ENCODE measurements at places on chromosomes 13 and 19.
A peak's percentile ranks its signal among the peaks of the same experiment; 100 is the strongest.

DNA sequence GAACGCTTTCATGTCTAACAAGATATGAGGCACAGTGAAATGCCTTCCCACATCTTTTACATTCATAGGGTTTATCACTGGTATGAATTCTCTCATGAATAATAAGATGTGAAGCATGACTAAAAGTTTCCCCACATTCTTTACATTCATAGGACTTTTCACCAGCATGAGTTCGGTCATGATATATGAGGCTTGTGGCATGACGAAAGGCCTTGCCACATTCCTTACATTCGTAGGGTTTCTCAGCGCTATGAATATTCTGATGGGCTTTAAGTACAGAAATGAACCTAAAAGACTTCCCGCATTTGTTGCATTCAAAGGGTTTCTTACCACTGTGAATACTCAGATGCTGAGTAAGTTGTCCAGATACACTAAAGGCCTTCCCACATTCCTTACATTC is 21.3 kb downstream of the ZNF607 start:
- H3K4me3 ChIP-seq, result no peak overlapping the region
- no peak for DNase-seq
- no peak overlapping the region for H3K27ac ChIP-seq
- H3K4me1 ChIP-seq, result no peaks in the 10 kb centered on the region
- peaks cover 15% of the 10 kb centered on the region for H3K36me3 ChIP-seq

- H3K27me3 ChIP-seq, result no peaks in the 10 kb centered on the region
- peaks cover 9% of the 10 kb centered on the region for H3K4me1 ChIP-seq
- peak; percentile 58 for DNase-seq
These were observed 785 bp upstream of the USF2 start for GRCh38 chr19:35267818-35268535.

- DNase-seq, result no peak
- H3K4me1 ChIP-seq, result peaks cover 23% of the 10 kb centered on the region
- peaks cover 20% of the 10 kb centered on the region for H3K36me3 ChIP-seq
- no peak overlapping the region for H3K4me3 ChIP-seq
- no peak overlapping the region for H3K27ac ChIP-seq
These were observed 19.1 kb downstream of the SMARCA4 start for GRCh38 chr19:10979951-10980381.

DNA sequence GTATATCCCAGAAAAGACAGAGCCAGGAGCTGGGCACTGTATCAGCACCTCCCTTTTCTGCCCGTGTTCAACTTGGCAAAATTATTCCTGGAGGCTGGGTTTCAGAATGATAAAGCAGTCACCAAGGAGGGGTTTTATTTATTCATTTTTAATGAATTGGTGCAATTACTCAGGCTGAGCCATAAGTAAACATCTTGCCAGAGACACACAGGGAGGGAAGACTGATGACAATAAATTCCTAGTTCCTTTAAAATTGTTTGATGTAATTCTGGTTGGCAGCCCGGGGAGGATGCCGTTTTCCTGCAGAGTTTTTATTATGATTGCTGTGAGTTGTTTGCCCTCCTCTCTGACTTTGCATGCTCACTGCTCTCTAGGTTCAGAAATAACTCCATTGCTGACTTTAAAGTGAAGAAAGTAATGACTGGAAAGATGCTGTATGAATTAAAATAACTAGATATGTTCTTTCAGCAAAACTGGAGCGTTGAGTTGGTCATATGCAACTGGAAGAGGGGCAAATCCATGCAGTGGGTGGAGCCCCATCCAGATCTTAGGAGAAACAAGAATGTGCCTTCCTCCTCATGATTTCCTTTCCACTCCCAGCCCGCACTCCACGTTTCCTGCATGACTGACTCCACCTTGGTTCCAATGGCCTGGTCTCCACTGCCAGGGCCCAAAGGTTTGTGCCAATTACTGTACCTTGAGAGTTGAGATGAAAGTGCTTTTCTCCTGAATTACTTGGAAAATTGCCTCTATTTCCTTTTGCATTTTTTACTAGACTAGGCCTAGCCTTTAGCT is 182.1 kb downstream of the RFC3 start:
- DNase-seq, result no peak
- H3K36me3 ChIP-seq, result no peaks in the 10 kb centered on the region
- no peaks in the 10 kb centered on the region for H3K27me3 ChIP-seq
- H3K27ac ChIP-seq, result no peak overlapping the region
- H3K4me1 ChIP-seq, result peaks cover 4% of the 10 kb centered on the region

DNA sequence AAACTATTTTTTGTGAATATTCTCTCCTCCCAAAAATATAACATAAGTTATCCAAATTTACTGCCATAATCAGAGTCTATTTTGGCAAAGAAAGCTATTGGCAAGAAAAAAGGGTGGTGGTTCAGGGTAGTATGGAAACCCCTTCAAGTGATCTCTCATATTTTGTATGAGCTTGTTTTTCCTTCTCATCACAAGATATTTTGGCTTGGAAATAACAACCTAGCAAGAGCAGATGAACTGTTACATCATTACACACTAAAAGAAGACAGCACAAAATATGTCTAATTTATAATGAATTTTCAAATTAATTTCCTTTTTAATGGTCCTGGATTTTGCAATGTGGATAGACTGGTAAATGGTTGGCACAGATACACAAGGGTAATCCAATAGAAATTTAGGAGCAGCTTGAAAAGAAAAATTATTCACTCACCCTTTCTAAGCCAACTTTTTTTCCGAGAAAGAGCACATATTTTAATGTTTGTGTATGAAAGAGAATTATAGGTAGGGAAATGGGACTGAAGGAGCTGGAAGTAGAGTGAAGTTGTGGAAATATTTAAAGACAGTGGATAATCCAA is 225.1 kb downstream of the EFNB2 start:
- no peak overlapping the region for H3K27ac ChIP-seq
- H3K27me3 ChIP-seq, result no peaks in the 10 kb centered on the region
- H3K4me1 ChIP-seq, result no peaks in the 10 kb centered on the region

All from large intestine (tissue), 12 donors.